Fibroblast of gingiva (primary cell): ENCODE measurements at places on chromosomes 5 and 9.

GRCh38 chr9:61670616-61671015, 480.8 kb downstream of the SPATA31A7 start:
- DNase-seq: no peak

- DNase-seq: peak; percentile 90
Measured at GRCh38 chr5:67989456-67989855, 226.1 kb upstream of the PIK3R1 start.

DNA sequence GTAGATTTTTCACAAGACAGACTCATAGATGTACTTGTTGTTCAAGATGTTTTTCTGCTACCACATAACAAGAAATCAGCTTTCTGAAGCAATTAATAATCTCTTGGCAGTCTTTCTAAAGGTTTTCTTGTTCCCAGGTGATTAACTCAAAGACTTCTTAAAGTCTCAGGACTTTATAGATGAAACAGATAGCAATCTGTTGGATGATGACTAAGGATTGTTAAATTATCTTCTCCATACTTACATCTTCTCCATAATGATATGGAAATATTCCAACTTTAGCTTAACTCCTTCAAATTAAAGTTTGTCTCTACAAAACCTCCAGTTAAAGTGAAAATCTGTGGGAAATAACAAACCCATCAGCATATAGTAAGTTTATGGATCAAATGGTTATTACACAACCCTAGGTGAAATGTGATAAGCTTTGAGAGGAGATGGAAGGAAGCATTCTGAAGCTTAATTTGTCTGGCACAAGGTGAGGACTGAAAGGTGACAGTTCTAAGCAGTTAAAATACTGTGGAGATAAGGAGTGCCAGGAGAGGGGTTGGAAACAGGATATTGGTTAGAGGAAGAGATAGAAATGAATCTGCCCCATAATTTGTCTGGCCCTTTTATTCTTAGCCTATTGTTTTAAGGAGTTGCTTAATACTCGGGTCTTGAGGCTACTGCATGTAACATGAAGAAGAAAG, 326.7 kb downstream of the ADGRV1 start:
- DNase-seq: no peak

DNA sequence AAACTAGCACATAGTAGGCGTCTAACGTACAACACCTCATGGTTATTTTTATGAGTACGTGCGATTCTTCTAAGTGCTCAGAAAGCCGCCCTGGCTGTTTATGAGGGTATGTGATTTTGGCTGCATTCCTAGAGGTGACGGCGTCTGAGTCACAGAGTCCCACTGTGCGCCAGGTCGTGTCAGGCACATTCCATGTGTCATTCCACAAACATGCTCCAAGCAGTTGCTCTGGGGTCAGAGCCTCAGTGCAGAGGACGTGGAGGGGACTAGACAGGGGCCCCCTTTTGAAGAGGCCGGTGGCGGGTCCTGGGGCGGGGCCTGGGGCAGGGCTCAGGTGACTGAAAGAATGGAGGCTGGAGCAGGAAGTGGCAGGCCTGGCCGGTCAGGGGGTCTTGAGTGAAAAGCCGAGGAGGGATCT, 51.9 kb downstream of the NEK6 start:
- DNase-seq: peak; percentile 87

DNA sequence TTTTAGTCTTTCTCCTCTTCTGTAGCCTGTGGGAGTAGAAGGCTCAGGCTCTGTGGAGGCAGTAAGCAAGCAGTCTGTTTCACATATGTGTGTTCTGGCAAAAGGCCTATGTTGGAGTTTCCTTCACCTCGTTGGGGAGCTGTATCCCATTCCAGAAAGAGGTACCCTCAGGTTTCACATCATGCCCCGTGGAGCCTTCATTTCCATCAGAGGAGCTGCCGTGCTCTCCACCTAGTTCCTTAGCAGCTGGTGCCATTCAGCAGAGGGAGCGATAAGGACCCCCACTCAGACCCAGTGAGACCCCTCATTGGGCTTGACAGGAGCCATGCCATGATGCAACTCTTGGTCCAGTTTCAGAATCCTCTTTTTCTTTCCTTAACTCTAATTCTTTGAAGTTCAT, 50.6 kb upstream of the ANGPTL2 start:
- DNase-seq: no peak

- DNase-seq: no peak
Measured at GRCh38 chr9:12920437-12920836, 145.6 kb downstream of the LURAP1L start.

GRCh38 chr9:15501179-15501578, 9.6 kb downstream of the PSIP1 start:
- no peak for DNase-seq

- no peak for DNase-seq
Measured at GRCh38 chr9:81468084-81468595, 221.2 kb downstream of the TLE1 start.

DNA sequence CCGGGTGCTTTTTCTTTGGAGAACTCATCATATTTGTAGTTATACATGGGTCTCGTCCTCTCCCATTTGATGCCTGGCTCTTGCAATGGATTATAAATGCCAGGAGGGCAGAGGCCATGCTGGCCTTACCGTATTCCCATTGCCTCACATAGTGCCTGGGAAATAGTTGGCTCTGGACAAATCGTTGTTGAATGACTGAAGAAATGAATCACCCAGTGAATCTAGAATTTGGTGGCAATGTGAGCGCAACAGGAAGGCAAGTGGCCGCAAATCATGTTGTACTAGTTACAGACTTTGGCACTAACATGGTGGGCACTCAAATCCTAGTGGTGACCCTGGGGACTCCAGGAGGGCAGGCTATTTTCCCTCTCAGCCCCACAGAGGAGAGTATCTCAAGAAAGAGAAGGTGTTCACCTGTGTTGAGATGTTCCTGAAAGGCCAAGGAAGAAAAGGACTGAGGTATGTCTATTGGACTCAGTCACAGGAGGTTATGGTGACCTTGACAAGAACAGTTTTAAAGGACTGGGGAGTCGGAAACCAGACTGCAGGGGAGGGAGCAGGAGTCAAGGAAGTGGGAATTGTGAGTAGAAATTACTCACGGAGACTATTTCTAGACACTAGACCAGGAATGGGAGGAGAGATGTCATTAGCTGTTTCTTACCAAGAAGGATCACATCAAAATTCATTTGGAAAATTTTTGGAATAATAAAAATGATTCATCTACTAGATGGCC, 61.7 kb upstream of the COL15A1 start:
- peak; percentile 43 for DNase-seq

DNA sequence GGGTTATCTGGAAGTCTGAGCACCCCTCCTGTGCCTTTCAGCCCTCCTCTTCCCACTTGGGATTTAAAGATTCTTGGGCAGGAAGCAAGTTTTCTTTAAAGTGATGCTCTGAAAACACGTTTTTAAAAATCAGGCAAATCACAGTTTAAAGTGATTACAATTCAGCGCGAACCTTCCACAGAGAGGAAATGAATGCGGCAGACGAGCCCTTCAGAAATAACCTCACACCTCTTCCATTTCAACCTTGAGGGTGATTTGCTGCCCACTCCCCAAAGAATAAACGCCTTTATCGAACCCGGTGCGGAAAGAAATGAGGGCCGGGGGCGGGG, 2.3 kb upstream of the EFNA5 start:
- peak; percentile 45 for DNase-seq

- DNase-seq: no peak
Measured at GRCh38 chr5:1754531-1755220, 45.0 kb downstream of the MRPL36 start.

DNA sequence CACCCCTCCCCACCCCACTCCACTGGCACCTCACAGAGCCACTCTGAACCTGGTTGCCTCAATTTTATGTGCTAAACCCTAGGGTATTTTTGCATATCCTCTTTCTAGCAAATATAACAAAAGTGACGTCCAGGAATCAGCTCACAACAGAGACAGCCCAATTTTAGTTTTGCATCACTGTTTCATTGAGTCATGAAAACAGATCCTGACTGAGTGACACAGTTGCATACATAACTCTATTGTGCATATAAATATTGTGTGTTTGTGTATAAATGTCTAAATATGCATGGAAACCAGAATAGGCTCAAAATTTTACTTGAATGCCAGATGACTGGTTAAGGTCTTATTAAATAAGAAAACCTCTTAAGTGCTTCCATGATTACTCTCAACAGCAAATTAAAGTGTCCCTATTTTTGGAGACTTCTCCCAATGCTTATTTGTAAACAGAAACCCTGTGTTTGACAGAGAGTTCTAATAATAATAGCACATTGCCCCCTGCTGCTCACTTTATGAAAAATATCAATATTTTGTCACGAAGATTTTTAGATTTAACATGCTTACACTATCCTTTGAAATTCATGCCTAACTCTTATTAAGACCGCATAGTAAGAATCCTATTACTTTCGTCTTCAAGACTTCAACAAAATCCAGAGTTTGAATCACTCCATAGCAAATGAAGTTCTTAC, 75.5 kb upstream of the PRRC1 start:
- DNase-seq: peak; percentile 7

DNA sequence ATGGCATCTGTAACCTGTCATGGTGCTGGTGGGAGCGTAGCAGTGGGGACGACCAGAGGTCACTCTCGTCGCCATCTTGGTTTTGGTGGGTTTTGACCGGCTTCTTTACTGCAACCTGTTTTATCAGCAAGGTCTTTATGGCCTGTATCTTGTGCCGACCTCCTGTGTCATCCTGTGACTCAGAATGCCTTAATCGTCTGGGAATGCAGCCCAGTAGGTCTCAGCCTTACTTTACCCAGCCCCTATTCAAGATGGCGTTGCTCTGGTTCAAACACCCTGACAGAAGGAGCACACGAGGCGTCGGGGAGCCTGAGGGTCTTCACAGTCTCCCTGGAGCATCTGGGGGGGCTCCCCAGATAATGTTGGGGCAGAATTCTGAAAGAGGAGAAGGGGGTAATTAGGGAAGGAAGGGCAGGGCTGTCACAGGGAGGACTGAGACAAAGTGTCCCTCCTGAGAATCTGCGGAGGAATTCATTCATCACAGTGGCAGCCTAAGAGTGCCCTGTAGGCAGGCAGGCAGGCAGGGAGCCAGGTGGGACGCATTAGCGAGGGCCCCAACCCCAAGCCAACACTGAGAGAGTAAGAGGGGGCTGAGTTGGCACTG, 21.3 kb upstream of the NCS1 start:
- DNase-seq: no peak

DNA sequence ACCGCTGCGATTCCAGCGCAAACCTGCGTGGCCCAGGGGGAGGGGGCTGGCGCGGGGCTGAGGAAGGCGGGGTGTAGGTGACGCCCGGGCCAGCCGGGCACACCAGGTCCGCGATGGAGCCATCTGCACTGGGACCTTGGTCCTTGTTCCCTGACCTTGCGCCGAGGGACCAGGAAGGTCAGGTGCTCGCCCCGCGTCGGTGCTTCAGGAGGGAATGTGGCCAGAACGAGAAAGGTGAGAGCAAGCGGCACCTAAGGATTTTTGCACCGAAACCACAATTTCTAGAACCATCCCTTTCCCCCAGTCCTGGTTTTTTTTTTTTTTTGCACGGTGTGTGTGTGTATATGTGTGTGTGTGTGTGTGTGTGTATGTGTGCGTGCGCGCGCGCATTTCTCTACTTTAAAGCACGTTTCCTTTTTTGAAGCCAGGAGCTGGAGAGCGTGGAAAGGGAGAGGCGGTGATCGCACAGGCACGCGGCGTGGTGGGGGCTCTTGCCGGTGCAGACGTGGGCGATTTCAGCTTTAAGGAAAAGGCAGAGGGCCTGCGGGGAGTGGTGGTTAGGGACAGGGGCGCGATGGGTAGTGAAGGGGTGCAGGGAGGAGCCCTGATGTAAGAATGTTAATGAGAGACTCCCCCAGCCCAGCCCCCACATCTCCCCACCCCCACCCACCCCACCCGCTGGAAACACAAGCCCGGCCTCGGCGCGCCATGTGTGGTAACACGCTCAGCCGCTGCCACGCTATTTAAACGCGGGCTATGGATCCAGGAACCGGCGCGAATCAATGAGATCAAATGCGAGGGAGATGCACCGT, at the start of gene NPR3:
Gene NPR3 (plus strand): TSS at position 772 of the 812 bp plus-strand sequence. CDS start 456 bp downstream, outside the sequence.
- DNase-seq: peak; percentile 81

GRCh38 chr5:43243270-43243669, 51.2 kb downstream of the NIM1K start:
- DNase-seq: no peak

- DNase-seq: no peak
Measured at GRCh38 chr9:133050781-133051180, 11.0 kb upstream of the CEL start.

GRCh38 chr5:73928476-73929070, 302.6 kb downstream of the ARHGEF28 start:
- DNase-seq: no peak

DNA sequence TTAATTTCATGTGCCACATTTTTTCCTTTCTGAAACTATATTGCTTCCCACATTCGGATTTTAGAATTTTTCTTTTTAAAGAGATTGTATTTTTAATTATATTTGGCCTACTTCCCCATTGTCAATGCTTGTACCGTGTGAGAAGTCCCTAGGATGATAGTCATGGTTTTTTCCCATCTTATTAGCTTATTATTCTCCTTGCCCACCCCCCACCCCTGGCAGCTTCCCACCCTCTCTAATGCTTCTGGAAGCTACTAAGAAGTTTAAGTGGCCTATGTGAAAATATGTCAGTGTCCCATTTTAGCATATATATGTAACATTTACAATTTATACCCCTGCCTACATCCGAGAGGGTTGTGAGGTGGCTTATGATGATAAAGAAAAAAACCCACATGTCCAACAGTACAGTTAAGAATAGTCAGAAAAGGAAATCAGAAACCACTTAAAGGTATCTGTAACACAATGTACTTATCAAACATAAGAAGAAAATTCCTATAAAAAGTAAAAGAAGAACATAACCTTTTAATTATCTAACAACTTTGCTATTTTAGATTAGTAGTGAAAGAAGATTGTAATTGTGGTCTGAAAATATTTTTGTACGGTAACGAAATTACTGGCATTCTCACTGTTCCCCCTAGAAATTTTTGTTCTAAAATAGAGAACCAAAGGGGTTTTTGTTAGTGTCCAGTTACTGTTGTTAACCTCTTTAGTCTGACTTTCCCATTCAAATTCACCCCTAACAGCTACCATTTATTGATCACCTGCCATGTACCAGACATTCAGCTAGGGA, 62.1 kb downstream of the SLC44A1 start:
- DNase-seq: no peak

DNA sequence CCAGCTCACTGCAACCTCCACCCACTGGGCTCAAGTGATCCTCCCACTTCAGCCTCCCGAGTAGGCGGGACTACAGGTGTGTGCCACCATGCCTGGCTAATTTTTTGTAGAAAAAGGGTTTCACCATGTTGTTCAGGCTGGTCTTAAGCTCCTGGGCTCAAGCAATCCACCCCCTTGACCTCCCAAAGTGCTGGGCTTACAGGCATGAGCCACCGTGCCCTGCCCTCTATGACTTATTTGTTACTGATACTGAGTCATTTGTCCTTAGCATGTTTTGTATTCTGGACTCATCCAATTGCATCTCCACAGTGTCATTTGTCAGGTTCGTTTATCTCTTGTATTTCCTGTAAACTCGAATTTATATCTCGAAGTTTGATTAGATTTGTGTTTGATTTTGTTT, 2.7 kb upstream of the ITK start:
- DNase-seq: no peak
